Mesothelial cell of epicardium (in vitro differentiated cells): ENCODE measurements at places on chromosomes 1 and 21. TPM values are rescaled to one million over a fixed set of nuclear protein-coding genes. Genes with fewer than 3 reads are reported as not detected.

DNA sequence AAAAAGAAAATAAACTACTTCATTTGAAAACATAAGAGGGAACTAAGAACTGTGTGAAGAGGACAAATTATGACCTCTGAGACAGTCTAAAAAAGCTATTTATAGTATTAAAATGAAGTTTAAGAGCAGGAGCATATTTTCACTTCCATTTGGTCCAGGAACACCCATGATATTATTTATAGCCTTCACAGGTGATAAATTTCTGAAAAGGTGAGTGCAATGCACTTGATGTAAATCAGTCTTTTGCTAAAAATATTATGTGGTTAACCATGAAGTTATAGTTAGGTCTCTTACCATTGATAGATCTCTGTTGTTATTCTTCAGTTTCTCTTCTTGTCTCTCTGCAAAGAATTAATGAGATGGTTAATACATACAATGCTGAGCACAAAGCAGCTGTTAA lies 14.7 kb downstream of the TMCO1 start:
- no peak for DNase-seq

GRCh38 chr1:53332186-53332564 lies 4.3 kb upstream of the LRP8 start:
- DNase-seq: peak; percentile 32

The BPNT1 gene
- total RNA-seq: 23.2 to 26.6 TPM (median 23.9 TPM) in 3 replicates

- DNase-seq: no peak
Measured at GRCh38 chr1:1938613-1939295, 19.7 kb upstream of the TMEM52 start.

DNA sequence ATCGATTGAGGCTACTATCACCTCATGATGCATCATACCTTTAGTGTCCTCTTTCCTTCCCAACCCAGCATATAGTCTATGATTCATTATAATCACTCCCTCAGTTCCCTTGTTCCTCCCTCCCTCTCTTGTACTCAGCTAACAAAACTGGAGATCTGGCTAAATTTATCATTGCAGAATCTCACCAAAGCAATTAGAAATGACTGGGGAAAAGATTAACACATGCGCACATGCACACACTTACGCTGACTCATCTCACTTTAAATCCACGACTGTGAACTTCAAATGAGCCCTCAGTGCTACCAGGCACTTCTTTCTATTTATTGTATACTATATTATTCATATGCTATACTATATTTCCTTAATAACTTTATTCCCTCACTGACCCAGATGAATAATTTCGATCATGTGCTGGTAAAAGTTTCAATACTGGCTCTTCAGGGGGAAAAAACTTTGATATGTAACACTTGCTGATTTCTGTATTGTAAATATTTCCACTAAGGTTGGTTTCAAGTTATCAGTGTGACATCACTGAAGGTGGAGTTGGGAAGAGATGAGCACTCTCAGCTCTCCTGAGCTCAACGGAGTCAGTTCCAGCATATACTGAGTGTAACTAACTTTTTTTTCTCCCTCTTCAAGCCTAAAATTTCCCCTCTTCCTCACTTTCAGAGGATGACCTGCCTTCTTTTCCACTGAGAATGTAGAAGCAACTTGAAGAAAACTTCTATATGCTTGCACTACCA lies 613.7 kb upstream of the B3GALT2 start:
- DNase-seq: no peak

GRCh38 chr1:20978413-20978812 lies 191.3 kb upstream of the HP1BP3 start:
- no peak for DNase-seq

GRCh38 chr1:7430691-7431090 lies 340.4 kb upstream of the VAMP3 start:
- no peak for DNase-seq

GRCh38 chr1:201639391-201639790 lies 100.5 kb downstream of the NAV1 start:
- DNase-seq: no peak

The LEFTY2 gene
- total RNA-seq: 0.38 to 0.74 TPM (median 0.57 TPM) in 3 replicates

- DNase-seq: no peak
Measured at GRCh38 chr1:86016076-86016759, 140.4 kb downstream of the COL24A1 start.

GRCh38 chr1:175043824-175044223 lies 20.6 kb upstream of the MRPS14 start:
- DNase-seq: no peak

- no peak for DNase-seq
Measured at GRCh38 chr1:160733898-160734297, 5.1 kb upstream of the SLAMF7 start.

DNA sequence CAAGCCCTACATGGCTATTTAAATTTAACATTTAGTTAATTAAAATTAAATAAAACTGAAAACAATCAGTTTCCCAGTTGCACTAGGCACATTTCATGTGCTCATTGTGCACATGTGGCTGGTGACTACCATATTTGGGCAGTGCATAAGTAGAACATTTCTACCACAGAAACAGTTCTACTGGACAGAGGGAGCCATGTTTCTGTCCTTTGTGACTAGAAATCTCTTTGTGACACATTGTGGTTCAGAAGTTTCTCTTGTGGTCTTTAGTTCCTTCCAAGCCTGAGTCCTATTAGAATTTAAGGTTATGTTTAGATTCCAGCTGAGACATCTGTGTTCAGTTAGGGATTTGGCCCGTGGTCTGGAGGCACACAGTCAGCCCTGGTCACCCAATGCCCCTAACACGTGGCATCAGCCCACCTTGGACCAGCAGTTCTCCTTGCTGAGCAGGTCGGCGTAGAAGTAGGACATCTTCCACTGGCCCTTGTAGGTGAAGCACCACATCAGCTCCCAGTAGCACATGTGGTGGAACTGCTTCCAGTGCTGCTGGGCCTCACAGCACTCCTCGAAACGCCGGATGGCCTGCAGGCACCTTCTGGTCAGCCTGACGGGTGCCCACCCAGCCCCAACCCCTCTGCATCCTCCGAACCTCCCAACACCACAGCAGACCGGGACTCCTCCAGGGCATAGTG lies 29.1 kb downstream of the TTC39A start:
- DNase-seq: no peak

The GPR161 gene
- 34.6 to 36.4 TPM (median 35.1 TPM) in 3 replicates for total RNA-seq

DNA sequence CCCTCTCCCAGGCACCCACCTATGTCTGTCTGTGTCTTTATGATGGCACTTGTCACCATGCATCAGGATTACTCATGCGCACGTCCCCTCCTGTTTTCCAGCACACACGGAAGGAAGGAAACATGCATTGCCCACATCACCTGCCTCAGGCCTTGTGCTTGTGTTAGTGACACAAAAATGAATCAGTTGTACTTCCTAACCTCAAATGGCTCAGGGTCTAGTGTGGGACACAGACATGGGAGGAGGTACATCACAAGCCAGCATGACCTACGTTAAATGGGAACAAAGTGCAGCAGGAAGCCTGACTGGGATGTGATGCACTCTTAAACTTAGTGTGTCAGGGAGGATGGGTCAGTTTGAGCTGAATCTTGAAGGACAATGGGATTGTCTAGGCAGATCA lies 126.7 kb downstream of the TRABD2B start:
- no peak for DNase-seq

GRCh38 chr1:205301842-205302588 lies 19.5 kb downstream of the NUAK2 start:
- no peak for DNase-seq

DNA sequence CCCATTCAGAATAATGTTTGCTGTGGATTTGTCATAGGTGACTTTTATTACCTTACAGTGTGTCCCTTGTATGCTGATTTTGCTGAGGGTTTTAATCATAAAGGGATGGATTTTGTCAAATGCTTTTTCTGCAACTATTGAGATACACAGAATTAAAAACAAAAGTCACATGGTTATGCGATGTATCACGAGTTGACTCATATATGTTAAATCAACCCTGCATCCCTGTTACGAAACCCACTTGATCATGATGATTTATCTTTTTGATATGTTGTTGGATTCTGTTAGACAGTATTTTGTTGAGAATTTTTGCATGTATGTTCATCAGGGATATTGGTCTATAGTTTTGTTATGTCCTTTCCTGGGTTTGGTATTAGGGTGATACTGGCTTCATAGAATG lies 10.7 kb upstream of the OR2T34 start:
- DNase-seq: no peak

DNA sequence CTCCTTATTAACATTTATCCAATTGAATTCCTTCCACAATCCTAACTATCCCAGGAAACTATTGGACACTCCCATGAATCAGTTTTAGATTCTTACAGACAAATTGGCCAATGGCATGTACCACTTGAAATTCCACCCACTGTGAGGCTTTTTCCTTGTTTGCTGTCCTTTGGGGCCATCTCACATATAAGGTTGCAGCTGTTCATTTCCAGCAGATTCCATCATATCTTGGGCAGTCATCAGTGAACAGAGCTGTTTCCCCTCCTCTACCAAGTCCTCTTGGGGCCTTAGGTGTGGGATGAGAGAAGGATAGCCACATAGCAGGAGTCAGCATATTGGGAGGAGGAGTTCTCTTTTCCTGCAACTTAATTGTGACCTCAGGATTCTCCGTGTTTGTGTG lies 109.1 kb downstream of the HHAT start:
- DNase-seq: no peak

DNA sequence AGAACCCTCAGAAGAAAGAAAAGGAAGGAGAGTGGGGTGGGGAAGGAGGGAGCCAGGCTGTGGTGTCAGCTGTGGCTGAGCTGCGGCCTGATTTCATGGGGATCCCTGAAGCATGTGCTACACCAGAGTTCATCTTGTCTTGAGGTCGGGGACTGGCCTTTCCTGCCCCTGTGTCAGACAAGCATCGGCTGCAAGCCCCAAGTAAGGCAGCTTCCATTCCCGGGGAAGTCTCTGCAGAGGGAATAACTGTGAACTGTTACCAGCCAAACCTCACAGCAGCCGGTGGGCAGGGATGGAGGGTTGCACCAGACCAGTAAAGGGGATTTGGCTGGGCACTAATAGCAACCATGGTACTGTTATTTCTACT lies 35.7 kb upstream of the BTG2 start:
- DNase-seq: no peak

GRCh38 chr1:6913086-6913485 lies 127.8 kb downstream of the CAMTA1 start:
- no peak for DNase-seq

DNA sequence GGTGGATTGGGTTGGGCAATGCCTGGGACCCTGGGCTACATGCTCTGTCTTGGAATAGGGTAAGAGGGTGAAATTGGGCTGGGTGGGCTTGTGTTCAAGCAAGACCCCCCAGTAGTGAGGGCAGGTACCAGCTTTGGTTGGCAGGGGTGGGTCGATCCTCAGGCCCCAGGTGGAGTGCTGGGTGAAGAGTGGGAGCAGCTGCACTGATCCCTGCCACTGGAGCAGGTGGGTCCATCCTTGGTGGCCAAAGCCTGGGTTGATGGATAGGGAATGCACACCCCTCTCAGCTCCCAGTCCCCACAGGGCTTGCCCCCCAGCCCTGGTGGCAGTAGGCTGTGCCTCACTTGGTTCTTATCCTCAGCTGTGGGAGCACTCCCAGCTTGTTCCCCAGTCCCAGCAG lies 135.2 kb downstream of the PCBP3 start:
- DNase-seq: no peak

GRCh38 chr1:155940993-155941844 lies at the start of gene RXFP4:
Gene RXFP4, plus strand, starts transcription at chr1:155941638. Its CDS starts 72 bp downstream, at chr1:155941710.
- DNase-seq: no peak

DNA sequence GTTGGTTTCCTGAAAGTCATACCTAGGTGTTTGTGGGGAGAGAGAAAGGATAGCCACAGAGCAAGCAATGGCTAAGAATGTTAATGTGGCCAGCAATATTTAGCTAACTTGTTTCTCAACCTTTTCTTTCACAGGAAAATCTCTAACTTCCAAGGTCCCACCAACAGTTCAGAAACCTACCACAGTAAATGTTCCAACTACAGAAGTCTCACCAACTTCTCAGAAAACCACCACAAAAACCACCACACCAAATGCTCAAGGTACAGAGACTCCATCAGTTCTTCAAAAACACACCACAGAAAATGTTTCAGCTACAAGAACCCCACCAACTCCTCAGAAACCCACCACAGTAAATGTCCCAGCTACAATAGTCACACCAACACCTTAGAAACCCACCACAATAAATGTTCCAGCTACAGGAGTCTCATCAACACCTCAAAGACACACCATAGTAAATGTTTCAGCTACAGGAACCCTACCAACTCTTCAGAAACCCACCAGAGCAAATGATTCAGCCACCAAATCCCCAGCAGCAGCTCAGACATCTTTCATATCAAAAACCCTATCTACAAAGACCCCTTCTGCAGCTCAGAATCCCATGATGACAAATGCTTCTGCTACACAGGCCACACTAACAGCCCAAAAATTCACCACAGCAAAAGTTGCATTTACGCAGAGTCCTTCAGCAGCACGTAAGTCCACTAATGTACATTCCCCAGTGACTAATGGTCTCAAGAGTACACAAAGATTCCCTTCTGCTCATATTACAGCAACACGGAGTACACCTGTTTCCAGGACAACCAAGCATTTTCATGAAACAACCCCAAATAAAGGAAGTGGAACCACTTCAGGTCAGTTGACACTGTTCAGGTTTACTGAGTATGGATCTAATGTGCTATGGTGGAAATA lies 15.3 kb downstream of the CD55 start:
- DNase-seq: no peak

DNA sequence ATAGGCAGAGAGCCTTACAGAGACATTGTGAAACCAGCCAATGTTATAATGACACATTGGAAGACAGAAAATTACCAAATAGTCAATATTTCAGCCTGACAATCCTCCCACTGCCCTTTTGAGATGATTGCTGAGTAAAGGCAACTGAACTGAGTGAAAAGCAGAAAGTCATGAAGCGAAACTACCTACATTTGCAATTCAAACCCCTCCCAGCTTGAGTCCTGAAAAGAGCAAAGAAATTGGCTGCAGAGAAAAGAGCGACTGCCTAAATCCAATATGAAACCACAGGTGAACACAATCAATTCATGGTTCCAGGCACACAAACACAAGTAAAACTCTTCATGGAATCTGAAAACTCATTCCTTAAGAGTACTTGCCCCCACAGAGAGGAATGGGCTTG lies 143.4 kb upstream of the CHRM3 start:
- no peak for DNase-seq

- no peak for DNase-seq
Measured at GRCh38 chr1:198118134-198118533, 38.7 kb upstream of the NEK7 start.

DNA sequence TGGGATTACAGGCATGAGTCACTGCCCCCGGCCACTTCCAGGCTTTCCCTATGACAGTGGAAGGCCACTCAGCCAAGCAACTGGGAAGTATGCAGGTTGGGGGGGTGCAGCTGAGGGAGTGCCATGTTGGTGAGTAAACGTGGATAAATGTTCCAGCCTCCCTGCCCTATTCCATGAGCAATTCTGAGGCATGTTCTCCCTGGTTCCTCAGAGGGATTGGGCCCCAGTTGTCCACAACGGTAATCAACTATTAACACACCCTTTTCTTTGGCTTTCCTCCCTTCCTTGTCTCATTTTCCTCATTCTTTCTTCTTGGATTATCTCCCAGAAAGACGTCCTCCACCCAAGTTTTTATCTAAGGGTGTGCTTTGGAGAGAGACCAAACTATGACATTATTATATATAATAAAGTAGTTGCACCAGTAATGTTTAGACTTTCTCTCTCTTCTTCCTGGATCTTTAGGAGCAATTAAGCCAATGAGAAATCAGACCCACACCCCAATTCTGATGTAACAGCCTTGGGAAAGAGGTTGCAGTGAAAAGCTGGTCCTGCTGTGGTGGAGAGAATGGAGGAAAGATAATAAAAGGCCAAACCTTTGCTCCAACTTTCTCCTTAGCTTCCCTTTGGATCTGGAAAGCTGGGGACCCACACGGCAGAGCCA lies 6.8 kb upstream of the SLAMF9 start:
- DNase-seq: no peak
